Ovary (tissue), 10 donors: ENCODE measurements at places on chromosomes 5 and 9. TPM values are rescaled to one million over a fixed set of nuclear protein-coding genes. Genes with fewer than 3 reads are reported as not detected.

The SOHLH1 gene
- 0.17 TPM for total RNA-seq

- DNase-seq = no peak
- H3K27me3 ChIP-seq = no peaks in the 10 kb centered on the region
- H3K27ac ChIP-seq = no peak overlapping the region
- no peak overlapping the region for H3K4me3 ChIP-seq
Observed at GRCh38 chr5:27377626-27378025, 339.2 kb upstream of the CDH9 start.

GRCh38 chr5:160339406-160340130 is 27.2 kb upstream of the CCNJL start:
- H3K4me1 ChIP-seq = peaks cover 16% of the 10 kb centered on the region
- H3K4me3 ChIP-seq = no peak overlapping the region
- H3K36me3 ChIP-seq = no peaks in the 10 kb centered on the region
- H3K27ac ChIP-seq = no peak overlapping the region

GRCh38 chr9:88645172-88645878 is 110.3 kb downstream of the NXNL2 start:
- no peak for DNase-seq
- H3K27me3 ChIP-seq = no peaks in the 10 kb centered on the region
- H3K4me3 ChIP-seq = no peak overlapping the region
- peaks cover 3% of the 10 kb centered on the region for H3K4me1 ChIP-seq

GRCh38 chr9:12604164-12604821 is 88.9 kb upstream of the TYRP1 start:
- H3K4me3 ChIP-seq = no peak overlapping the region
- H3K4me1 ChIP-seq = no peaks in the 10 kb centered on the region
- H3K36me3 ChIP-seq = no peaks in the 10 kb centered on the region
- no peaks in the 10 kb centered on the region for H3K27me3 ChIP-seq
- no peak overlapping the region for H3K27ac ChIP-seq
- no peak for DNase-seq

- H3K27me3 ChIP-seq = no peaks in the 10 kb centered on the region
- peaks cover 13% of the 10 kb centered on the region for H3K4me1 ChIP-seq
Observed at GRCh38 chr5:80220245-80220897, 35.5 kb downstream of the SERINC5 start.
